Vagina (tissue), 2 donors: ENCODE measurements at places on chromosomes 12 and 14.

GRCh38 chr12:6198985-6199530, 1.1 kb upstream of the CD9 start:
- no peak for DNase-seq

DNA sequence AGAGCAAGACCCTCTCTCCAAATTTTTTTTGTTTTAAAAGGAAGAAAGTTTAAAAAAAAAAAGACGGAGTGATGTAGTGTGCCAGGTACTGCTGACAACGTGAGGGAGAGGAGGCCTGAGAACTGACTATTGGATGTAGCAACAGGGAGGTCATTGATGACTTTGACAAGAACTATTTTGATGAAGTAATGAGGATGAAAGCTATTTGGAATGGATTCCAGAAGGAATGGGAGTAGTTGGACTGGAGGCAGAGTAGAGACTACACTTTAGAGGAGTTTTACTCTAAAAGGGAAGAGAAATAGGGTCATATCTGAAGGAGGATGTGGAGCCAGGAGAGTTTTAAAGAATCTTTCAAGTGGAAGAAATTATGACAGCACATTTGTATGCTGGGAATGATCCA, 27.8 kb upstream of the SLC38A2 start:
- no peak for DNase-seq

- no peak for DNase-seq
Observed at GRCh38 chr14:90332271-90332584, 487 bp upstream of the NRDE2 start.

GRCh38 chr14:75340921-75341320, 62.3 kb downstream of the FOS start:
- DNase-seq = no peak

- DNase-seq = no peak
Observed at GRCh38 chr14:20428010-20428365, 8.0 kb downstream of the KLHL33 start.

- no peak for DNase-seq
Observed at GRCh38 chr14:62071039-62071438, 308.8 kb downstream of the SNAPC1 start.

- no peak for DNase-seq
Observed at GRCh38 chr14:75184492-75184891, 8.1 kb upstream of the TMED10 start.

DNA sequence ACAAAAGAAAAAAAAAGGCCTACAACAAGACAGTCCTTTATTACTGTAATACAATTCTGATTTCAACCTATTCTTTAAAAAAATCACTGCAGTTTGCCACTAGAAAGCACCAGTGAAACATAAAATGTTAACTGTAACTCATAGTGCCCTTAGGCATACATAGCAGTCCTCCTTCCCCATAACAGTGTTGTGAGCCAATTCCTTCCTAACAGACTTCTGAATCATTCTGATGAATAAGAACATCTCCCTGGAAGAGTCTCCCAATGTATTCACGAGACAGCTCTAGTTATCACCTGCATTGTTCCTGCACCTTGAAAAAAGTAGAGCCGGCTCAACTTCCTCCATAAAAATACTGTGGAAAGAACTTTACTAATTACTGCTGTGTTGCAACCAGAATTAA, 213.6 kb upstream of the FSCB start:
- DNase-seq = no peak

DNA sequence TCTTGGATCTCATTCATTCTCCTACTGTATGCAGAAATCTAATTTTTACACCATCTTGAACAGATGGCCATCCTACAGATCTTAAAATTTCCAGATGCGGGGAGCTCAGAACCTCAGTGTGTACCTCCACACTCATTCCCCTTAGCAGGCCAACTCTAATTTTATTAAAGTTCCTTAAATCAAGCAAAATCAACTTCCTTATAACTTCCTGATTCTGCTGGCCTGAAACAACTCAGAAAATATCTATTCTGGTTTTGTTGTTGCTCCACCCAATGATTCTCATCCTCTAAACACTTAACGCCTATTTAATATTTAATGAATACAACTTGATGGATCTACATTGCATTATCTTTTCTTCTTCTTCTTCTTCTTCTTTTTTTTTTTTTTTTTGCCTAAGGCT, 3.1 kb downstream of the EMP1 start:
- no peak for DNase-seq

DNA sequence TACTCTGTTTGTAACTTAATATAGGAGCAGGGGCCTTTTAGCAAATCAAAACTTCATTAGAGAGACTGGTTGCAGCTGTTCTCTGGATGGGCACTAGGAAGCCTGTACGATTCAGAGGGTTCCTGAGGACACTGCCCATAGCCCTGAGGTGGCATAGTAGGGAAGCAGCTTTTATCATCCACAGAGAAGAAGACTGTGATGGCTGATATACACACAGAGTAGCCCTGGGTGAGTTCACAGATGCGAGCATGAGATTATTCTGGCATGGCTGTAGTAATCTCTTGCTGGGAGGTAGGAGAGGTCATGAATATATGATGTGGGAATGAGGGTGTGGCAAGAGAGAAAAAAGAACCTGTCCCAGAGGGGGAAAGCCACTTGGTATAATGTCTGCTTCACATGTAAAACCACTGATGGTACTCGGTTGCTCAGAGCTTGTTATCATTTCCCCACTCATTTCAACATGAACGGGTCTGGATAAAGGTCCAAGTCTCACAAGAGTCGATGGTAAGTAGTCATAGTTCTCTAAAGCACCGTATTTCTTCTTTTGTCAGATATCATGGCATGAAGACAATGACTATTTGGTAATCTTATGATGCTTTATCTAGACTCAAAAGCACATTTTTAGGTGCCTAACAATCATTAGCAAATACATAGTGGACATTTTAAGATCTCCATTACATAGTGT, 52.0 kb downstream of the PEBP1 start:
- no peak for DNase-seq

- DNase-seq = no peak
Observed at GRCh38 chr14:37583358-37584210, 11.5 kb downstream of the FOXA1 start.

- DNase-seq = no peak
Observed at GRCh38 chr12:51717326-51717925, 126.4 kb downstream of the SCN8A start.

GRCh38 chr12:13074396-13075117, 28.9 kb downstream of the GSG1 start:
- DNase-seq = no peak

DNA sequence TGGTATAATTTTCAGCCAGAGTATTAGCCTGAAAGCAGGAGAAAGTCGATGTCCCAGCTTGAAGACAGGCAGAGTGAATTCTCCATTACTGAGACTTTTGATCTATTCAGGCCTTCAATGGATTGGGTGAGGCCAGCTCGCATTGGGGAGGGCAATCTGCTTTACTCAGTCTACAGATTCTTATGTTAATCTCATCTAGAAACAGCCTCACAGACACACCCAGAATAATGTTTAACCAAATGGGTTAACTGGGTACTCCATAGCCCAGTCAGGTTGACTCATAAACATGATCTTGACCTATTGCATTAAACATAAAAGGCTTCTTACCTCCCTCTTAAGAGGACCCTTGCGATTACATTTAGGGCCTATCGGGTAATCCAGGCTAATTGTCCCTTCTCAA, 118.0 kb downstream of the KTN1 start:
- no peak for DNase-seq

DNA sequence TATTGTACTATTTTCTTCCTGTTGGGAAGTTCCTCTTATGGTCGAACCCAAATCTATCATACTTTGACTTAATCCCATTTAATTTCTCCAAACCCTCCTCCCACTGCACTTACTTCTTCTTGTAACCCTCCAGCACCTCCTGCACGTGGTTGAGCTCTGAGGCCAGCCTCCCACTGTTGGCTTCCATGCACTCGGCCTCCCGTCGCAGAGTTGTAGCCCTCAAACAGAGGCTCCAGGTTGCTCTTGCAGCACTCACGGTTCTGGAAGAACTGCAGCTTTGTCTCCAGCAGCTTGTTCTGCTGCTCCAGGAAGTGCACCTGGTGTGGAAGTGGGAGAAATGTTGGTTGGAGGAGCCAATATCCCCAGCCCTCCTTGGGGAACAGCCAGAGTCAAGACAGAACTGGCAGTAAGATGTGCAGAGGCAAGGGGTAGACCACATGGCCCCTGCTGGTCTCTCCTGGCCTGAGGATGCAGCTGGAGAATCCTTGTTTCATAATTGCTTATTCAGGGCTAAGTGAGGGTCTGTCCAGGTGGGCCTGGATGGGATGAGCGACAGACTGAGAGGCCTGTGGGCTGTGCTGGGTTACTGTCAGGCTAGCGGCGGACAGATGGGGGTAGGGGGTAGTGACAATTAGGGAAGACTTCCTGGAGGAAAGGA, 18.4 kb upstream of the KRT86 start:
- no peak for DNase-seq

GRCh38 chr14:92489394-92490238, 24.0 kb upstream of the RIN3 start:
- DNase-seq = peak; percentile 93

- no peak for DNase-seq
Observed at GRCh38 chr14:55111122-55111708, 17.8 kb upstream of the LGALS3 start.

DNA sequence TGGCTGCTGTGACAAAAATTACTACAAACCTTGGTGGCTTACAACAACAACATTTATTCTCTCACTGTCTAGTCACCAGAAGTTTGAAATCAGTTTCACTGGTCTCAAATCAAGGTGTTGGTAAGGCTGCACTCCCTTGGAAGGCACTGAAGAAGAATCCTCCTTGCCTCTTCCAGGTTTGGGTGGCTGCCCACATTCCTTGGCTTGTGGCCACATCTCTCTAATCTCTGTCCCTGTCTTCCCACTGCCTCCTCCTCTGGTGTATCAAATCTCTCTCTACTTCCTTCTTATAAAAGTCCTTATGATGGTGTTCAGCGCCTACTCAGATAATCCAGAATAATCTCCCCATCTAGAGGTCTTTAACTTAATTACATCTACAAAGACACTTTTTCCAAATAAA, 31.0 kb downstream of the PLCZ1 start:
- no peak for DNase-seq

GRCh38 chr12:124397399-124397679, 102.4 kb downstream of the RFLNA start:
- DNase-seq = no peak

DNA sequence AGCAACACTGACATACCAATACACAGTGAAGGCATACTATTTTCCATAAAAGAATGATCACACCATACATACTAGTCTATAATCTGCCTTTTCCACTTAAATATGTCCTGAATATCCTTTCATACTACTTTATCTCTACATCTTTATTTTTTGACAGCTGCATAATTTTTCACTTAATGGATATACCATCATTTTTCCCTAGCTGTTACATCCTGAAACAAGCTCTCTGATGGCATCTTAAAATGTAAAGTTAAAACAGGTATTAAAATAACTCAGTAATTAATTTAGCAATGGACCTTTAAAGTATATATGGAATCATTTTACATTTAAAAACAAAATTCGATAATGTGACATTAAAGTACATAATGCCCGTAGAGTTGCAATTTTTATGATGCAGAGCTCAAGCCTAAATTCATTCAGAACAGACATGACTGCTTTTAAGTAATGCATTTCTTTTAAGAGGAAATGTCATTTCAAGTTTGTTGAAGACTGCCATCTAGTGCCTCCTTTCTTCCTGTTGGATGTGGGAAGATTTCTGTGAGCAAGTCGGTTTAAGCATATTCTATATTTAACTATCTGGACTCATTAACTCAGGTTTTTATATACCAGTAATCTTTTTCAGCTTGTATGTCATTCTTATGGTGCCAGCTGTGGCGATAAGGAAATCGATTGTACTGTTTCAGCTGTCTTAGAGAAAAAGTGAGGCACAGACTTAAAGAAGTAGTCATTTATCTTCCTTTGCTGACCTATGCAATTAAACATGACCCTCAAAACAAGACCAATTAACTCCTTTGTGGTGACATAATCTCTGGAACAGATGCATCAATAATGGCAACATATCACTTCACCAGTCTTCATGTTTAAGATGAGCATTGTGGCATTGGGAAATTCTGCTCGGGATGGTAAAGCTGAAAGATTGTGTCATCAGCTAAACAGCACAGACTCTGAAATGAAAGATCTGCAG, 20.3 kb downstream of the PRICKLE1 start:
- DNase-seq = no peak

GRCh38 chr12:58247633-58248032, 306.3 kb downstream of the ATP23 start:
- DNase-seq = no peak

DNA sequence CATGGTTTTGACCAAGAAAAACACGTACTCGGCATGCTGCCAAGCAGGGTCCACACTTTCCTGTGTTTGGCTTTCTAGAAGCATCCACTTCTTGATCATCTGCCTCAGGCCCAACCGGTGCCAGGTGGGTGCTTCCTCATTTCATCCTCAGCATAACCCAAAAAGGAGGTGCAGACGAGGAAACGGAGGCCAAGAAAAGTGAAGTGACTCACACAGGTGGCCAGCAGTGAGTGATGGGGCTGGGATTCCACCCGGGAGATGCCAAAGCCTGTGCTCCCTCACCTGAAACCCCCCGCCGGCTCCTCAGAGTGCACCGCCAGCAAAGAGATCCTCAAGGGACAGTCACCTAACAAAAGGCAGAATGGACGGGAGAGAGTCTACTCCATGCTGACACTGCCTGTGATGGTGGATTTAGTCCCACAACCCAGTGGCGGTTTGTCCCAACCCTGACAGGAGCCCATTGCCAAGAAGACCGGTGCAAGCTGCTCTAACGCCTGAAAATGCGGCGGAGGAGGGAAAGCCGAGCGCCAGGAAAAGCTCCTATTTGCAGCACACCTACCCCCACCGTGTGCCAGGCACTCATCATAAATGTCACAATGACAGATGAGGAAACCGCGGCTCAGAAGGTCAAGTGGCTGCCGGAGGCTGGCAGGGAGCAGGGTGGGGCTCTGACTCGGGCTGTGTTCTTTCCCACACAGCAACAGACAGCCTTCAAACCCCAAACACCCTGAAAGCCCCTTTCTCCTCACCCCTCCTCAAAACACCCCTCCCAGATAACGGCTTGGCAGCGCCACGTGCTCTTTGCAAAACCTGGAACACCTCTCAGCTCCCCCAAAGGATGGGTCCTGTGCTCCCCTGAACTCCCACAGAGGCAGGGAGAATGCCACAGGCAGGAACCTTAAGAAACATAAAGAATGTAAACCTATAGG, 18.8 kb downstream of the BCL11B start:
- DNase-seq = no peak

DNA sequence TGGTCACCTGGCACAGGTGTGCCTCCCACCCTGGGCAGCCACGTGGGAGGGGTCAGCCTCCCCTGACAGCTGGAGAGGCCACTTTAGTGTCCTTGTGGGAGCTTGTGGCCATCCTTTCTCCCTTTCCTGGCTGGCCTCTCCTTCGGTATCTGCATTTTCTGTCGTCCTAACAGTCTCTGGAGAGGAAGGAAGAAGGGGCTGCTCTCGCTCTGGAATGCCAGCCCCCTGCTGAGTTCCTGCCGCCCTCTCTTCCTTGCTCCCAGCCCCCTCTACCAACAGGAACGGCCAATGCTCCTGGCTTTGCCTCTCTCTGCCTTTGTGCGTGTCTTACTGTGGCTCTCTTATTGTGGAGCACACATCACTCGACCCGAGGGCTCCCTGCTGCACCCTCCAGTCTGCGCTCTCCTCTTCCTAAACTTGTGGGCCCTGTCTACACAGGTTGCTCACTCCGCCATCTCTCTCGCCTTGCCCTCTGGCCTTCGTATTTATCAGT, 70.8 kb downstream of the FBXL14 start:
- no peak for DNase-seq
